ENCODE measurements at places on chromosomes 11 and 22.

DNA sequence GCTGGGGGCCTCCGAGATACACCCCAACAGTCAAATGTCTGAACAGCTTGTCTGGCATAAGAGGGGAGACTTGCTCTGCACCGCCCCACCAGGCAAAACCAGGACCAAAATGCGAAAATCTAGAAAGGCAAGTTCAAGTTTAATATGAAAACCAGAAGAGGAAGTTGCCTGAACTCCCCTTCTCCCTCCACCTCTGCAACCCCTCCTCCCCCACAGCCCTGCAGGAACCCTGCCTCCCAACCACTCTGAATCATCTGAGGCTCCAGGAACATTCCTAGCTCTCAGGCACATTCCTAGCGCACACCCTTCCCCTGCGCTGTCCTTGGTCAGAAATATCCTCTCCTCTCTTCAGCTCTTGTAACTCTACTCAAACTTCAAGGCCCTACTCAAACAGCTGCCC is 36.7 kb downstream of the ISX start:
- no peak for DNase-seq

DNA sequence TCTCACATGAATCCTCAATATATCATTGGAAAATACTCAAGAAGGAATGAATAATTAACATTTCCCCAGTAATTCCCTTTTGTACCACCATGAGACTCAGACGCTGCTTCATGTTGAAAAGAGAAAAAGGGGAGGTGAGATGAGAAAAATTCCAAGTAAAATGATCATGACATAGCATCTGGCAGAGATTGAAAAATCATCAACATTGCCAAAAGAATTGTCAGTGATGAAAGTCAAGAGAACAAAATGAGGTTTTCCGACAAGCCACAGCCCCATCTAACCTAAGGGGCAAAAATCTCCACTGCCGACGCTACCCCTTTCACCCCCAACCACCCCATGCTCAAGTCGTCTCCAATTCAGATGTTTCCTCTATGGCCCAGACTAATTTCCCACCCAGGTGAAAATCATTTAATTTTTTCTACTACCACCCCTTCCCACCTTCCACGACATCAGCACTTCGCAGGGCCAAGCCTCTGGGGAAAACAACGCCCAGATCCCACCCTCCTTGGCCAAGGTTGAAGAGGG is 1.2 kb downstream of the RAB6A start:
- DNase-seq: no peak

GRCh38 chr11:62555464-62556107 is 9.0 kb upstream of the AHNAK start:
- no peak for DNase-seq

DNA sequence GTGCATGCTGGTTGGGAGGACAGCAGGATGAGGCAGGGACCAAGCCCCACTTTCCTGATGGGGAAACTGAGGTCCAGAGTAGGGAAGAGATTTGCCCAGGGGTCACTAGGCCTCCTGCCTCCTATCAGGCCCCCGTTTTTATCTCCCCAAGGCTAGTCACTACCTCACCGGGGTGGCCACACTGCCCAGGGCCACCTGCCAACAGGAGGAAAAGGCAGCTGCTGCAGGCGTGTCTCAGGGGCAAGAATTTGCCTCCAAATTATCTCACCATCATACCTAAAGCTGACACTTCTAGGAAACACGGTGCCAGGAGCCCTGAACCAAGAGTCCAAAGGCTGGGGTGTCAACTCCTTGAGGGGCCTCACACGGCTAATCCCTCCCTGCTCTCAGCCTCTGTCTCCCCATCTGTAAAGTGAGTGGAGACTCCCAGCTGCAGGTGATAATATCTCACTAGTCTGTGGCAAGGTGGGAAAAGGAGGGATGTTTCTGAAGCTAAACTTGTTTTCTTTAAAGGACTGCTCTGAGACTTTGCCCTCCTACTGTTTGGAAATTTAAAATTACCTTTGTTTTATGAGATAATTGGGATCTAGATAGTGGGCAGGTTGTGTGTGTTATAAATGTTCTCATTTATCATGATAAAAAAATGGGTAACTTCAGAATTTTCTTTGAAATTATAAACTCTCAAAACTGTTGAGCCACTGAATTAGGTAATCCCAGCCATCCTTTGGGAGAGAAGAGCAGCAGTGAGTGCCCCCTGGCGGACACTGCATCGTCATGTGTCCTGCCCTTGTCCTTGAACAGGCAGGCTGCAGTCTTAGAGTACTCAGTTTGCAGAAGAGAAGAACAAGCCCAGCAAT is 60.0 kb downstream of the MYO7A start:
- DNase-seq: no peak

GRCh38 chr22:31103899-31104694 is 3.3 kb downstream of the SELENOM start:
- no peak for DNase-seq

DNA sequence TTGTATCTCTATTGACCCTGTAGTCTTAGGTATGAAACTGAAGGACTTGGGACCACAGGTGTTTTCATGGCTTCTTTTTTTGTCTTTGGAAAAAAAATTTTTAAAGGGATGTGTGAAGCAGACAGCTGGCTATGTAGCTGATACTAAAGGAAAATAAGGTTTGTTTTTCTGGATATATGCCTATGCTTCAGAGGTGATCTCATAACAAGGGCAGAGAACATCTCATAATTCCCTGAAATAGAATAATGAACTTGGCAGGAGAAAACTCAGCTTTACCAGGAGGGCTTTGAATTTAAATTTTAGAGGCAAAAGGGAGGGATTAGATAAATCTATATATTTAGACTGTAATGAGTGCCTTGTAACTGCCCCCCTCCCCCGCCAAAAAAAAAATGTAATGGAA is 714.9 kb downstream of the OPCML start:
- DNase-seq: no peak

DNA sequence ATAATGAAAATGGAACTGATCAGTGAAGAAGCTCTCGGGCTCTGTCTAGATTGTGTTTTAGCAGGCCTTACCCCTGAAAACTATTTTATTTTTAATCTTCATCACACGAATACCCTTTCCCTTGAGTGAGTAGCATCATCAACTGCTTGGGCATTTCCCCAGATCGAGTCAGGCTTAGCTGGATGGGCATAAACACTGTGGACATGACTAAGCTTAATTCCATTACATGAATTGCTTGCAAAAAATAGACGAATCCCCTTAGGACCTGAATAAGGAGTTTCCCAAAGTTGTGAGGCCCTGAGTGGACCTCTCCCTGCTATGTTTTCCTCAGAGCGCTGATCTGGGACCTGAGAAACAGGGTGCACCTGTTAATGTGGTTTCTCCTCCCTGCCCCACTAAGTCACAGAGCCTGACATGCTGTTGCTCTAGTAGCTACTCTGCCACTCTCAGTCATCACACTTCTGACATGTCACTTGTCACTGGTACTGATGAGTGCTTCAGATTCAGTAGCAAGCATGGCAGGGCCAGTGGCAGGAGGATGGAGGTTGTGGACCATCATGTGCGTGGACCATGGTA is 53.5 kb downstream of the ENDOD1 start:
- DNase-seq: no peak

DNA sequence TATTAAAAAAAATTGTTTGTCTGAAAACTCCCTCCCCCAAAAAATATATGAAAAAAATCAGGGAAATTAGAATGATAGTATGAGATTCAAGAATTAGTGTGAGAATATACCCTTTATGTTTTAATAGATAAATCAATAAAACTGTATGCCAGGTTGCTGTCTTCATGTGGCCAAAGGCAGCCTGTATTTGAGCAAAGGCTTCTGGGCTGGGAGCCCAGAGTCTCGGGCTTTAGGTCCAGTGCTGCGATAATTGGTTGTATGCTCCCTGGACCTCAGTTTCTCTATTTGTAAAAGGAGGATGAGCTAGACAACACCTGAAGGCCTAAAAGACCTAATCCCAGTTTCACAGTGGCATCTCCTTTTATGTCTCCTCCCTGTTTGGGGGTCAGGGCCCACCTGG is 29.8 kb downstream of the THOC5 start:
- DNase-seq: no peak

- no peak for DNase-seq
Observed at GRCh38 chr22:49664891-49665290, 162.8 kb downstream of the BRD1 start.

GRCh38 chr22:22010358-22010757 is 27.8 kb upstream of the TOP3B start:
- no peak for DNase-seq

DNA sequence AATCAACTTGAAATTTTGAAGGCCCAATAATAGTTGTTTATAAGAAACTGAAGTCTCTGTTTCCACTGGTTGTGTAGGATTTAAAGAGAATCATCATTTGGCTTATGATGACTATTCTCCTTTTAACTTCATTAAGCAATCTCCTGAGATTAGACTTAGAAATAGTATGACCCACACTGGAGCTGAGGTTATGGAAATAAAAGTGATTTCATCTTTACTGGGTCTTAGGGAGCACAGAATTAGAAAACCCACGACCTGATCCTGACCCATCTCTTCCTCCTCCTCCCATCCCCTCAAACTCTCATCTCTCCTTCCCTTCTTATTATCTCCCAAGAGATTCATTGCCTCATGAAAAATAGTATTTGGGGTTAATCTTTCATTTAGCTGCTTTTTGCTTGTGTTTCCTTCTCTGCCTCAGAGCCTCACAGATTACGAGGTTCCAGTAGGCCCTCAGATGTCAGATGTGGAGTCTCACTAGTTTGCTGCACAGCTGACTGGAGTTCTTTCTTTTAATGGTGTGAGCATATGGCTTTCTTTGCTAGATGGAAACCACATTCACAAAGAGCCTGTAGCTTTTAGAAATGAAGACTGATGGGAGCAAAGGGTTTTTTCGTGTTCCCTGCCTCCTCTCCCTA is 85.0 kb downstream of the ALX4 start:
- no peak for DNase-seq

GRCh38 chr22:48496987-48497650 is 1330.6 kb downstream of the BRD1 start:
- no peak for DNase-seq

DNA sequence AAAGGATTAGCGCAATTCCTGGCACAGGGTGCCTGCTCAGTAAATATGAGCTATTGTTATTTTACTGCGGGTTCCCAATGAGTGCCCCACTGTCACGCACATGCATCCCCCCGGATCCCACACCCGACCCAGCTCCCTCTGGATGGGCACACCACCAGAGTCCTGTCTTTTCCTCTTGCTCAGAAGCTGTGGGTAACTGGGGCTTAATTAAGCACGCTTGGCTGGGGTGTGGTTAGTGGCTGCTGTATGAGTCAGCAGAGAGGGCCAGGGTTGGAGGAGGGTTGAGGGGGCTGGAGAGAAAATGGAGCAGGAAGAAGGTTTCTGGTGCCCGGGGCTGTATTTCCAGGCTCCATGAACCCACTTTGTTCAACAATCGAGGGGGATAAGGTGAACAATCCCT is 30.3 kb upstream of the NECTIN1 start:
- no peak for DNase-seq

- no peak for DNase-seq
Observed at GRCh38 chr11:16791191-16791961, 52.9 kb downstream of the C11orf58 start.

DNA sequence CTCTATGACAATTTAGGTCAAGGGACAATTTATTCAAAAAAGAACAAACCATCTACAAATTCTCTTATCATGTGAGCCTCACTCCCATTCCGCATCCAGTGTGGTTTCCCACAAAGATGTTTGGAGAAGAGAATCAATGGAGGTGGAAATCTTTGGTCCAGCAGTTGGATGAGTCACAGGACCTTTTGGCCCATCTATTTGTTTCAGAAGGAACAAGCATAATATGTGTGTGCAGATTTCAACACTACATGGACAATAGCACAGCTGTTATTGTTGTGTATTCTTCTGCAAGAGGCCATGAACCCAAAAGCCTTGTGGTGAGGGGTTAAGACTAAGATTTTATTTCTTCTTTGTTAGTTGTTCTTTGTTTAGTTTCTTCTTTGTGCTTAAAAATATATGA is 61.6 kb downstream of the OR10A6 start:
- no peak for DNase-seq

GRCh38 chr11:46338636-46338987 is 8.7 kb upstream of the DGKZ start:
- DNase-seq: no peak

GRCh38 chr11:83249445-83249844 is 36.7 kb downstream of the CCDC90B start:
- no peak for DNase-seq

DNA sequence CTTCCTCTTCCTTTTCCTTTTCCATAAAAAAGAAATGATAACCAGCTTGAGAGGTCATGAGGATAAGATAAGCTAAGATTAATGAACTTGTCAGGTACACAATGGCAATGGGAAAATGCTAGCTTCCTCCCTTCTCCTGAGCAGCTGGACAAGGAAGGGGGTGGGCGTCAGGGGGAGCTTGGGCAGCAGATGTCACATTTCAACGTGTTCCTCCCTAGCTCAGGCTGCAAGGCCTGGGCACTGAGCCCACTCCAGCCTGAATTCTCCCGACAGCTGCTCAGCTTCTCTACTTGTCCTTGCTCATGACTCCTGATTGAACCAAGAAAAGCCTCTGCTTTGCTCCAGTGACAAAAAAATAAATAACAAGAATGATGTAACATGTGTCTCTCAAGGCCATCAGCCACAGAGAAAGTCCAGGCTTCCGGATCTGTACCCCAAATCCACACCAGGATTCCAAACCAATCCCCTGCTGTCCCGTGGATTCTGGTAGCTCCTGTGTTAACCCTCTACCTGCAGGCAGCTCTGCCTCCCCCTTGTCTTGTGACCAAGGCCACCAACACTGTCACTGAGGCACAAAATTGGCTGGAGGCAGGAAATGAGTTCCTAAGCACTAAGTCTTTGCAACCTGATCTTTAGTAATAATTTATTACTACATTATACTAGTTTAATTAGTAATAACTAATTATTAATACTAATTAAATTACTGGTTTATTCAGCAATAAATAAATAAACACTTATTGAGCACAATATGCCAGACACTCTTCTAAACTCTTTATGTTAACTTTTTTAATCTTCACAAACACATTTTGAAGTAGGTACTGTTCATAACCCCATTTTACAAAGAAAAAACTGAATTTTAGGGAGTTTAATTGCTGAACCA is 146.5 kb downstream of the CCDC34 start:
- DNase-seq: no peak

DNA sequence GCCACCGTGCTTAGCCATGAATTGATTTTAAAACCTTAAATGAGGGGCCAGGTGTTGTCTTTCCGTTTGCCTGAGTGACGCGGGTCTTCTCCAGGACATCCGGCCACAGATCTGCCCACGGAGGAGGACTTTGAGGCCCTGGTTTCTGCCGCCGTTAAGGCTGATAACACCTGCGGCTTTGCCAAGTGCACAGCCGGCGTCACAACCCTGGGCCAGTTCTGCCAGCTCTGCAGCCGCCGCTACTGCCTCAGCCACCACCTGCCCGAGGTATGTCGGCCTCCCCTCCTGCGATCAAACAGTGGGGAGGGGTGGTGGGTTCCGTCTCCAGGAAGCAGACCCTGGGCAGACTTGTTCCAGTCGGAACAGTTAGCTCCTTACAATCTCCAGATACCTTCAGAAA is 34.4 kb downstream of the IGHMBP2 start:
- no peak for DNase-seq

DNA sequence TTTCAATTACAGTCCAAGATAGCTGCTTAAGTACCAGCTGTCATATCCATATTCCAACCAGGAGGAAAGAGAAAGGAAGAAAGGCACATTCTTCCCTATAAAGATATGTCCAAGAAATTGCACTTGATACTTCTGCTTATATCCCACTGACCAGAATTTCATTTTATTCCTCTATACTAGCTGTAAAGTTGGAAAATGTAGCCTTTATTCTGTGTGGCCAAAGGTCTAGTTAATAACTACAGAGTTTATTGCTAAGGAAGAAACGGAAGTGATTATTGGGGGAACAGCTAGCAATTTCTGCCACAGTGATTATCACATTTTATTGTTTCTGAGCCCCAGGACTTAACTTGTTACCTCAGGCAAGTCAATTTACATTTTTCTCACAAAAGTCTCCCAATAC is 213.8 kb downstream of the TTC28 start:
- no peak for DNase-seq

Measured in cortex of kidney (tissue), 1 donor.